ENCODE measurements at places on chromosomes 2 and 18.

DNA sequence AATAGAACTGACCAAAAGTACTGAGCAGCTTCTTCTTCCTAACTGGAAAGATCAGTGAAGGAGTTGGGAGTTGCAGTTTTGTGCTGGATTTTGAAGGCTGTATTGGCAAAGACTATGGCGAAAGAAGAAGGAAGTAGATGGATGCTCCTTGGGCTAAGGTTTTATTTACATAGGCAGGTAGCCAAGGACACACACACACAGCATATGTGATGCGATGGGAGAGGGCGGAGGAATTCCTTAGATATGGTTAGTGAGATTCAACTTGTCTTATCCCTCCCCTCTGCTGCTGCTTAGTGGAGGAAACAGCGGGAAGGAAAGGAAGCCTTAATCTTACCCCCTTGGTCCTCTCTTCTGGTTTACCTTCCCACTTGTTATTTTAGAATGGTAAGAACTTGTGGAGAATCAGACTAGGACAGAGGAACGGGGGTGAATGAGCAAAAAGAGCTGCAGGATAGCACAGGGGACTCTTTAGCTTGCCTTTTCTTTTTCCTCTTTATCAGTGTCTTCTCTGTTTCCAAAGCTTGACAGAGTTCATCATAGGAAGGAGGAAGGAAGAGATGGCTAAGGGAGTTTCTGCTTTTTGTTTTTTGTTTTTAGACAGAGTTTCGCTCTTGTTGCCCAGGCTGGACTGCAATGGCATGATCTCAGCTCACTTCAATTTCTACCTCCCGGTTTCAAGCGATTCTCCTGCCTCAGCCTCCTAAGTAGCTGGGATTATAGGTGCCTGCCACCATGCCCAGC lies 87.9 kb downstream of the OSBPL6 start:
- no peak for DNase-seq

DNA sequence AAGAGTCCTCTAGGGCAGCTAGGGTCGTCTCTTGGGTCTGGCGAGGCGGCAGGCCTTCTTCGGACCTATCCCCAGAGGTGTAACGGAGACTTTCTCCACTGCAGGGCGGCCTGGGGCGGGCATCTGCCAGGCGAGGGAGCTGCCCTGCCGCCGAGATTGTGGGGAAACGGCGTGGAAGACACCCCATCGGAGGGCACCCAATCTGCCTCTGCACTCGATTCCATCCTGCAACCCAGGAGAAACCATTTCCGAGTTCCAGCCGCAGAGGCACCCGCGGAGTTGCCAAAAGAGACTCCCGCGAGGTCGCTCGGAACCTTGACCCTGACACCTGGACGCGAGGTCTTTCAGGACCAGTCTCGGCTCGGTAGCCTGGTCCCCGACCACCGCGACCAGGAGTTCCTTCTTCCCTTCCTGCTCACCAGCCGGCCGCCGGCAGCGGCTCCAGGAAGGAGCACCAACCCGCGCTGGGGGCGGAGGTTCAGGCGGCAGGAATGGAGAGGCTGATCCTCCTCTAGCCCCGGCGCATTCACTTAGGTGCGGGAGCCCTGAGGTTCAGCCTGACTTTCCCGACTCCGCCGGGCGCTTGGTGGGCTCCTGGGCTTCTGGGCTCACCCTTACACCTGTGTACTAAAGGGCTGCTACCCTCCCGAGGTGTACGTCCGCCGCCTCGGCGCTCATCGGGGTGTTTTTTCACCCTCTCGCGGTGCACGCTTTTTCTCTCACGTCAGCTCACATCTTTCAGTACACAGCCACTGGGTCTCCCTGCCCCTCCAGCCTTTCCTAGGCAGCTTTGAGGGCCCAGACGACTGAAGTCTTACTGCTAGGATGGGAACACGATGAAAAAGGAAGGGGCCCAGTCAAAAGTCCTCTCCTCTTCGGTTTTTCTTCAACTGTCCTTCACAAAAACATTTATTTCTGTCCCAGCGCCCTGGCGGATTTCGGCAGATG lies 8.1 kb downstream of the SIX2 start:
- no peak for DNase-seq

GRCh38 chr2:176769021-176769420 lies 443.6 kb upstream of the HNRNPA3 start:
- DNase-seq, result no peak

GRCh38 chr2:197306696-197307040 lies 3.9 kb downstream of the ANKRD44 start:
- no peak for DNase-seq

GRCh38 chr2:181457741-181458425 lies 697 bp downstream of the ITGA4 start:
- peak; percentile 21 for DNase-seq

- peak; percentile 56 for DNase-seq
Measured at GRCh38 chr2:27217173-27218121, at the start of gene CAD. Gene CAD (plus strand): TSS chr2:27217369. CDS start chr2:27217552, 183 bp downstream.

GRCh38 chr18:62857263-62857976 lies 142.1 kb downstream of the PHLPP1 start:
- DNase-seq, result no peak

DNA sequence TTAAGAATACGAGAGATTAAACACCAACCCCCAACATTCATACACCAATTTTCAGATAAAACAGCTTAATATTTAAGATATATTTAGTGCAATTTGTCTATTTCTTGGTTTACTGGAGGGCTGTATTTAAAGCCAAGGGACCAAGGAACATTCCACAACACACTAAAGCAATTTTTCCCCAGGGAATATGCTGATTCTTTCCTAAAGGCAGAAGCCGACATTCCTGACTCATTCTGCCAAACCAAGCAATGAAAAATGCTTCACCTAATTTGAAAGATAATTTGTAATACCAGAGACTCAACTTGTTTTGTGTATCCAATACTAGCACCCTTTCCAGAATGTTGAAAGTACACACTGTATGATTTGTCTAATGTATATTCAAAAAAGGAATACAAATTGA lies 1267.6 kb upstream of the PIK3C3 start:
- no peak for DNase-seq

DNA sequence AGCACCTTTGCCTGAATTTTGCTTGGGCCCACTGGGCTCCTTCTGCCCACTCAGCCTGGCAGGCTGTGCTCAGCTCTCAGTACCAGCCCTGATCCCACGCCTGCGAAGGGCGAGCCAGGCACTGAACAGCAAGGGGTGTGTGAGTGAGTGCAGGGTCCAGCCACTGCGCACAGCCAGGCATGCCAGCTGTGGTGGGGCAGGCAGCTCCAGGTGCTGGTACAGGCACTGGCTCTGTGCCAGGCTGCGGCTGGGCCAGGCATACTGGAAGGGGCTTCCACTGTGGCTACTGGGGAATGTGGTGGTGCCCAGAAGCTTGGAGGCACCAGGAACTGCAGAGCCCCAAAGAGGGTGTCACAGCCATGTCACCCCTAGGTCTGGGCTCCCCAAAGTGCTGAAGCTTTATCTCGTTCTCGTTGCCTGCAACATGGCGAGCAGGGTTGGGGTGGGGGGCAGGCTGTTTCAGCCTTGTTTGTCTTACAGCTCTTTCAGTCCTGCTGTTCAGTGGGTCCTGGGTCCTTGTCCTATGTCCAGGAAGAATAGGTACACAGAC lies 8.8 kb downstream of the DYSF start:
- DNase-seq, result no peak

GRCh38 chr2:18218160-18218933 lies 339.9 kb downstream of the KCNS3 start:
- DNase-seq, result no peak

Data from activated CD8-positive, alpha-beta memory T cell treated with anti-CD3 and anti-CD28 coated beads for 1 hour (primary cell).